Chondrocyte (in vitro differentiated cells): ENCODE measurements at places on chromosomes 6 and 20. TPM values are rescaled to one million over a fixed set of nuclear protein-coding genes. Genes with fewer than 3 reads are reported as not detected.

DNA sequence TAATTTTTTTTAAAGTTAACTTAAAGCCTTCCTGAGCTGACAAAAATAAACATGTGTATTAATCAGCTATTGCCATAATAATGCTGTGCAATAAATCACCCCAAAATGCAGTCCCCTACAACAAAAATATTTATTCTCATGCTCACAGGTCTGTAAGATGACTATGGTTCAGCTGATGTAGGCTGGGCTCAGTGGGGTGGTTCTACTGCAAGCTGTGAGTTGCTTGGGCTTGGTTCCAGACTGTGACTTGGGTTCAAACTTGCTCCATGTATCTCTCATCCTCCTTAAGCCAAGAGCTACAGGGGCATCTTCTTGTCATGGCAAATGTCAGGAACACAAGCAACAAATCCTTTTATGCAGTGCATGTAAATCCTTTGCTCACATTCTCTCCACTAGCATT lies 644.3 kb downstream of the KIF16B start:
- DNase-seq = no peak

The BANF2 gene
- not detected in 3 replicates for total RNA-seq

GRCh38 chr20:8209061-8209460 lies 77.0 kb downstream of the PLCB1 start:
- no peak for DNase-seq

GRCh38 chr20:47789764-47790579 lies 4.7 kb upstream of the SULF2 start:
- DNase-seq = no peak

The ADGRF5 gene
- 0.67 to 0.95 TPM in 2 of 3 replicates, not detected in the other for total RNA-seq

DNA sequence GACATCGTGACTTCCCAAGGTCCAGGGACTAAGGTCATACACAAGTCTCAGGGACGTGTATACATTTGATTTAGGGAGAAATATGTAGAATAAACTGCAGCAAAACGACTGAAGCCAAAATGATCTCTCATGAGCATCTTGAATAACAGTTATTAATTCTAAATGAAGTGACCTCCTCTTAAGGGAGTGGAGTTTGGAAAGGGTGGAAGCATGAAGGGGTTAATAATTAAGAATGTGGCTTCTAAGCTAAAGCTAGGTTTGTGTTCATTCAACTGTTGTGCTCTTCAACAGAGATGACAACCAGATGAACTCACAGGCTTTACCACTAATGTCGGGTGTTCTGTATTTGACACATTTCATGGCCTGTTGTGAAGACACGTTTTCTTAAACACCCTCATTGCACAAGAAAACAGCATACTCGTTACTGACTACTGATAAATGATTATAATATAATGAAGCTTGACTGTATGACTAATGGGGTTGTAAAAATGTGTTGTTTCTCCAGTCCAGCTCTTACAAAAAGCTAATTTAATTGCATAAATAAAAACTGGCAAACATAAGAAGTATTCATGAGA lies 1.5 kb downstream of the PPP1R14C start:
- no peak for DNase-seq

DNA sequence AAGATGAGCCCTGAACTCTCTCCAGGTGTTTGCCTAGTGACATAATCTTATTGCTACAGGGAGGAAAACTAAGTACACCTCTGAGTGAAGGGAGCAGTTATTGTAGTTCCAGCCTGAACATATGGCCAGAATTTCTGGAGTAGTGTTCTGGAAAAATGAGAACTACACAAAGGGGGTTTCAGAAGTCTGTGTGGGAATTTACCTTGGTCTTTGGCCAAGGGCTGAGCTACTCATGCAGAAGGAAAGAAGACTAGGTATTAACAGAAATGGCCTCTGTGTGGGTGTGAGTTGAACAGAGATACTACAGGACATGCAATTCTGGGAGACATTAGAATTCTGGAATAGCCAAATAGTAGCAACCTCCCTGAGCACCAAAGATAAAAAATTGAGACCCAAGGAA lies 1009.7 kb upstream of the GJE1 start:
- DNase-seq = no peak

- no peak for DNase-seq
Measured at GRCh38 chr6:125759959-125760457, 10.6 kb downstream of the HEY2 start.

GRCh38 chr6:133501675-133502270 lies 260.6 kb downstream of the EYA4 start:
- DNase-seq = no peak

DNA sequence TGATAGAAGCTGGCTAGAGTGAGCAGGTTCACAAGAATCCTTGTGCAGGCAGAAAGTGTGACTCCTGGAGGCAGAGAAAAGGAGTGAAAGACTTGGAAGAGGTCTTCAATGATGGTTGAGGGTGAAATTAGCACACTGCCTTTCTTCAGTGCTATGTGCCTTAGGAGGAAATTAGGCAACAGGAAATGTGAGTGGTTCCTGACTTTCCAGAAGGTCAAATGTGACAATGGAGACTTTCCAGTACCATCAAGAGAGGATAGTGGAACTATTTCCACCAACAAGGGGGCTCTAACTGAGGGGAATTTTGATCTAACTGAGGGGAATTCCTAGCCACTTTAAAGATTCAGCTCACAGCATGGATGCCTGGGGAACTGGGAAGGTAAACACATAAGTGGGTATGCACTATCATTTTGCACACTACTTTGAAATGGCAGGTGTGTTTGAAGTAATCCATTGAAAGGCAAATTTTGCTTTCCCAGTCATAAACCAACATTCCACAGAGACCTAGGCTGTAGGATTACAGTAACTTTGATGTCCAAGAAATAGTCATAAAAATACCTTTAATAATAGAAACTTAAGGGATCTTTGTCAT lies 90.0 kb downstream of the PERP start:
- DNase-seq = no peak

The GLP1R gene
- not detected in 3 replicates for total RNA-seq

DNA sequence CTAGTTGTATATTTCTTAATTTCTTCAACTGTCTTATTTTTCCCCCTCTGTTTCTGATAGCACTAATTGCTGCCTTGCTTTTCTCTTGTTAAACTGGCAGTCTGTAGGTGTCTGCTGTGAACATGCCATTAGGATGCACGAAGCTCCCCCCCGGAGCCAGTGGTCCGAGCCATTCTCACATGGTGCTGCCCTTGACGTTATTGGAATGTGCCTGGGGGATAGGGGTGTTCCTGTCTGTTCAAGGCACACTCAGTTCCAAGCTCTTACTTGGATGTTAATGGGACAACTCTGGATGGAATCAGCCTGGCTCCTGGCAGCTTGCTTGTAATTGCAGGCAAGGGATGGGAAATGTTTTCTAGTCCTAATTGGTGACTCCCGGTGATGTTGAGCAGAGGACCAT lies 68.4 kb downstream of the RREB1 start:
- DNase-seq = no peak
